HFFc6 (cell line): ENCODE measurements at places on chromosomes 1 and 21. TPM values are rescaled to one million over a fixed set of nuclear protein-coding genes. Genes with fewer than 3 reads are reported as not detected.

Gene PLA2G2F
- not detected in 2 replicates for total RNA-seq

DNA sequence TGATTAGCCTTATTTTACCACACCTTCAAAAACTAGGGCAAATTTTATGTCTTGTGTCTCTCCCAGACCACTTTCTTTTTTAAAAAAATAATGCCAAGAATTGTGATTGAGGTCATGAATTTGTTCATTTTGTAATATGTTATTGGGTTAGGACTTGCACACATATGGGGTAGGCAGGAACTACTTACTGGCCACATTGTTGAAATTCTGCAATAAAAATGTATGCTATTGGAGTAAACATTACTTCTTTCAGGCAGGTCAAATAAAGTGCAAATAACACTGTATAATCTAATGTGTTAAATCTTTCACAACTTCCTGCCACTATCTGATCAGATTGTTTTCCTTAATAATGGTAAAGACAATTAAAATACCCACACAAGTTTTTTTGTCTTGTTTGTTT is 166.6 kb upstream of the COL11A1 start:
- no peak for DNase-seq

GRCh38 chr1:230892018-230892491 is 23.7 kb upstream of the C1orf198 start:
- DNase-seq = no peak

- DNase-seq = no peak
Measured at GRCh38 chr1:222786121-222786520, 28.7 kb upstream of the DISP1 start.

GRCh38 chr1:30488324-30488913 is 235.0 kb downstream of the MATN1 start:
- no peak for DNase-seq
